ENCODE measurements at places on chromosomes 12 and 14. TPM values are rescaled to one million over a fixed set of nuclear protein-coding genes. Genes with fewer than 3 reads are reported as not detected.
A peak's percentile ranks its signal among the peaks of the same experiment; 100 is the strongest.

- no peaks in the 10 kb centered on the region for H3K4me1 ChIP-seq
- H3K27me3 ChIP-seq = no peaks in the 10 kb centered on the region
- no peak overlapping the region for H3K4me3 ChIP-seq
- no peak for DNase-seq
- no peaks in the 10 kb centered on the region for H3K36me3 ChIP-seq
Observed at GRCh38 chr12:60977966-60978365, 1282.2 kb upstream of the USP15 start.

The FAIM2 gene
- 0.60 TPM for total RNA-seq

DNA sequence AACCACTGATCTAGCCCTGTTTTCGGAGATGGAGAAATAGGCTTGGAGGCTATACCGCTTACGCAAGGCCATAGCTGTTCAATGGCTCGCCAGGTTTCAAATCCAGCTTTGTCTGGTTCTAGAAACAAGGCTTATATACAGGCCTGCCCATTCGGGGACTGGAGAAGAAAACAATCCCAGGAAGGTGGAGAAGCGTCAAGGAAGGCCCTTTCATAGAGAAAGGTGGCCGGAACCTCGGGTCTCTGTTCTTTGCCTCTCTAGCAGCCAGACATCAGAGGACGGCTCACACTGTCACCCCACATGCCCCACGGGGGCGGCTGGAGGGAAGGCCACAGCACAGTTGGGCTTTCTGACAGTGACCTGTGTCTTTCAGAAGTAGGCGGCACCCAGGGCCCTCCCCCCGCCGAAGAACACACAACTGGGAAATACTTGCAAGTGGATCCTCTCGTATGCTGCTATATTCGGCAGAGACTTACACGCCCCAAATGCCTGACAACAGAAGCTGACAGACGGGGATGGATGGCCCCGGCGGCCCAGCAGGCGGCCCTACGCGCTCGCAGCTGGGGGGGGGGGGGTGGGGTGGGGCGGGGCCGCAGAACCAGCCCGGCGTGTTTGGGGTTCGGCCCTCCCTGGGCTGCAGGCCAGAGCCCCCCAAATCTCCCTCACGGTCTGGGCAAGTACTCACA, 4.5 kb upstream of the SETD1B start:
- peak; percentile 58 for DNase-seq
- peaks cover 20% of the 10 kb centered on the region for H3K36me3 ChIP-seq
- H3K4me3 ChIP-seq = peak overlapping the region; percentile 86

The ITPR2 gene
- total RNA-seq = 27.3 TPM

GRCh38 chr12:127731657-127732056, 535.3 kb upstream of the TMEM132C start:
- no peaks in the 10 kb centered on the region for H3K27me3 ChIP-seq
- H3K4me3 ChIP-seq = no peak overlapping the region
- no peak overlapping the region for H3K27ac ChIP-seq
- H3K4me1 ChIP-seq = no peaks in the 10 kb centered on the region

DNA sequence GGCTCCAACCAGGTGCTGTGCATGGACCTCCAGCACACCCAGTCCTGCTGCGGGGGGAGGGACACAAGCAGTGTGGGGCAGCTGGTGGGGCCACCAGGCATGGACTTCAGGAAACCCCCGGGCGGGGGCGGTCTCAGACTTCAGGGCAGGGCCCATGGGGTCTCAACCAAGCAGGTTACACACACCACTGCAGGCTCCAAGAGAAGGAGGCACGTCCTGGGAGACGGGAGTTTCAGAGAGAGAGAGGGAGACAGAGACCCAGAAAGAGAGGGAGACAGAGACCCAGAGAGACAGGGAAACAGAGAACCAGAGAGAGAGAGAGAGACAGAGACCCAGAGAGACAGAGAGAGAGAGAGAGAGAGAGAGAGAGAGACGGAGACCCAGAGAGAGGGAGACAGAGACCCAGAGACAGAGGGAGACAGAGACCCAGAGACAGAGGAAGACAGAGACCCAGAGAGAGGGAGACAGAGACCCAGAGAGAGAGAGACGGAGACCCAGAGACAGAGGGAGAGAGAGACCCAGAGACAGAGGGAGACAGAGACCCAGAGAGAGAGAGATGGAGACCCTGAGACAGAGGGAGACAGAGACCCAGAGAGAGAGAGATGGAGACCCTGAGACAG, 128.9 kb downstream of the NCOR2 start:
- peaks cover 13% of the 10 kb centered on the region for H3K36me3 ChIP-seq
- H3K27me3 ChIP-seq = no peaks in the 10 kb centered on the region
- no peaks in the 10 kb centered on the region for H3K4me1 ChIP-seq

The TAS2R13 gene
- 0.12 TPM for total RNA-seq

- peaks cover 25% of the 10 kb centered on the region for H3K27me3 ChIP-seq
- H3K27ac ChIP-seq = no peak within 1 kb of the TSS
- no peak for DNase-seq
- no peaks in the 10 kb centered on the region for H3K36me3 ChIP-seq
- no peak within 1 kb of the TSS for H3K4me3 ChIP-seq
Observed at GRCh38 chr14:104085032-104085888, at the start of gene ASPG. TSS of gene ASPG (plus strand) at chr14:104085700. CDS start at chr14:104085771, 71 bp downstream.

The CCDC197 gene
- total RNA-seq = not detected

- no peak overlapping the region for H3K4me3 ChIP-seq
- DNase-seq = no peak
- peaks cover 12% of the 10 kb centered on the region for H3K4me1 ChIP-seq
- H3K27me3 ChIP-seq = peaks cover 4% of the 10 kb centered on the region
Observed at GRCh38 chr12:1917172-1918070, 1.0 kb downstream of the CACNA2D4 start.

The POTEG gene
- not detected for total RNA-seq

GRCh38 chr14:79332504-79333197, 878.7 kb downstream of the DIO2 start:
- DNase-seq = no peak
- H3K27me3 ChIP-seq = peaks cover 2% of the 10 kb centered on the region
- H3K4me3 ChIP-seq = no peak overlapping the region
- H3K27ac ChIP-seq = no peak overlapping the region
- H3K36me3 ChIP-seq = no peaks in the 10 kb centered on the region

- no peaks in the 10 kb centered on the region for H3K36me3 ChIP-seq
- DNase-seq = no peak
- H3K4me3 ChIP-seq = no peak overlapping the region
- peaks cover 28% of the 10 kb centered on the region for H3K4me1 ChIP-seq
Observed at GRCh38 chr14:106087837-106088236, 561.5 kb downstream of the TMEM121 start.

DNA sequence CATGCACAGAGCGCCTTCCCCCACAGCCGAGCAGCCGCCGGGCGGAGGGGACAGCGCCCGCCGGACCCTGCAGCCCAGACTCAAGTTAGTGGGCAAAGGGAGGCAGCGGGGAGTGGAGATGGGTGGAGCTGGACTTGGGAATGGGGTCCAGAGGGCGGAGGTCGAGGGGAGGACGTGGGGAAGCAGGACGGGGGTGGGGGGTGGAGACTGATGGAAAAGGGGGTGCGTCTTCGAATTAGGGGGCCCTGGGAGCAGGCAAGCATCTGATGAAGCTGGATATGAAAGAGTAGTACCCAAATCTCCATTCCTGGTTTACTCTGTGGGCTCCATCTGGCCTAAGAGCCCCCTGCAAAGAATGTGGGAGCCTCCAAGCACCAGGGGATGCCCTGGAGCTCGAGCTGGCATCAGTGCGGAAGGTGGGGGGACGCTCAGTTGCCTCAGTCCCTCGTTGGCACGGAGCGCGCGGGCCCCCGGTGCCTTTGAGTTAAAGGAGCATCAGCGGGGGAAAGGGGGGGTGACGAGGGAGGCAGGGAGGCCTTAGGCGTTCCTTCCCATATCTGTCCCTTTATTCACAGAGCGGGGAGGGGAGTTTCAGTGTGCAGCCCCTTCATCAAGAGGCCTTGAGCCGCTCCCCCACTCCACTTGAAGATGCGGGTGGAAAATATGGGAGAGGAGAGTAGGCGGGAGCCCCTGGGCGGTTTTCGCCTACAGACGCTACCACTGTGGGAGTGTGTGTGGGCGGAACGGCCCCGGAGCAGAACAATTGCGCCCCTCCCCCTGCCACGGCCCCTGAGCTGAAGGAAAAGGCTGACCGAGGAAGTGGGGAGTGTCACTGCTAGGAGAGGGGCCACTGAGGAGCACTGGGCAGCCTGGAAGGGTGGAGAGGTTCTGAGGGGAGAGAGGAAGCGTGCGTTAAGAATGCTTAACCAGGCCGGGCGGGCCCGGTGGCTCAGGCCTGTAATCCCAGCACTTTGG, 644 bp downstream of the NAB2 start:
- peaks cover 42% of the 10 kb centered on the region for H3K36me3 ChIP-seq
- peak overlapping the region; percentile 97 for H3K4me3 ChIP-seq
- peak overlapping the region; percentile 87 for H3K27ac ChIP-seq
- DNase-seq = peak; percentile 70
- peaks cover 58% of the 10 kb centered on the region for H3K4me1 ChIP-seq

The EFCAB11 gene
- total RNA-seq = 8.3 TPM

The SELPLG gene
- total RNA-seq = 23.0 TPM

The MMP19 gene
- total RNA-seq = not detected

GRCh38 chr14:92341791-92342190, 18.8 kb downstream of the SLC24A4 start:
- H3K4me3 ChIP-seq = no peak overlapping the region
- peaks cover 28% of the 10 kb centered on the region for H3K4me1 ChIP-seq
- H3K27me3 ChIP-seq = peaks cover 45% of the 10 kb centered on the region

DNA sequence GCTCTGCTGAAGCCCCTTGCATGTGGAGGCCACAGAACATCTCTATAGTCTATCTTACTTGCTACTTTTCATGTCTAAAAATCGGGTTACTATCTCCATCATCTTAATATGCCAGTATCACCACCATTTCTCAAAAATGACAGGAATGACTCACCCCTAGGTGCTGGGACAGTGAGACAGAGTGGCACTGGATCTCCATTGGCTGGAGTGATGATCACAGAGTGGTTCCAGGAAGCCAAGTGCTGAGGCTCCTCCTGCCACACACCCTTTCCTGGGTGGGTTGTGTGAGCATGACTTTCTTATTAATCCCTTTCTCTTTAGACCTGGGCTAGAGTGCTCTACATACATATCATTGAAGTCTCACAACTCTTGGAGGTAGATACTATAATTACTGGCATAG, 3.3 kb upstream of the ASCL1 start:
- no peaks in the 10 kb centered on the region for H3K36me3 ChIP-seq
- DNase-seq = no peak
- no peak overlapping the region for H3K4me3 ChIP-seq

DNA sequence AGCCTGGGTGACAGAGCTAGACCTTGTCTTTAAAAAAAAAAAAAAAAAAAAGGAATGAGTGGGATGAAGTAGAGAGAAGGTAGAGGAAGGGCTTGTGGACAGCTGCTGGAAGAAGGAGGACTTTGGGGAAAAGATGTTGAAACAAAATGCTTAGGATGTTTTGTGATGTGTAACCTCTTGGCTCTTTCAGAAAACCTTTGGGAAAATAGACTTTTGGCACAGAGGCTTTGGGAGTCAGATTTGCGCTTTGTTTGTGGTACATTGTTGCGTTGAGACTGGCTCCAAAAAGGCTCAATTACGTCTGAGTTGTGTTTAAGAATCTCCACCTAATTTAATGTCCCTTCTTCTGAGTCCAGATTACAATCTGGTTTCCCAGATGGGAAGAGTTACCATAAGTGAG, 32.9 kb upstream of the SPTLC2 start:
- no peaks in the 10 kb centered on the region for H3K36me3 ChIP-seq
- H3K27me3 ChIP-seq = no peaks in the 10 kb centered on the region
- H3K4me3 ChIP-seq = no peak overlapping the region
- no peaks in the 10 kb centered on the region for H3K4me1 ChIP-seq
- no peak overlapping the region for H3K27ac ChIP-seq

DNA sequence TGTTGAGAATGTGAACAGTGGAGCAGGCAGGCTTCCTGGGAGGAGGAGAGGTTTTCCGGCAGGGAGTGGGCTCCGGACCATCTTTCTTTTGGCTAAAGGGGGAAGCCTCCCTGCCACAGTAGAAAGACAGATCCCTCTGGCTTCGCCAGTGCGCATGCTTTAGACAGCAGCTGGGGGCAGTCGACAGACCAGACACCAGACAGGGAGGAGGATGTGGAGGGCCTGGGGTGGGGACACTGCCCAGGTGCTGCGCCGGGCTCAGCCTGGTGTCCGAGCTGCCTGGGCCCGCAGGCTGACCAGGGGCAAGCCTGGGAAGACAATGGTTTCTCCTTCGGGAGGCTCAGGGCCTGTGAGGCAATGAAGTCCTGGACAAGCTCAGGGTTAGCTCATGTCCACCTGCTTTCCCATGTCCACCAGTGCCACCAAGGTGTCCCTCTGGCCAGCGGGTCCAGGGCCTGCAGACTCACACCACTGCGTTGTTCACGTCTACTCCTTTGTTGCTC, 67.3 kb downstream of the PRIMA1 start:
- H3K27ac ChIP-seq = no peak overlapping the region
- H3K4me3 ChIP-seq = no peak overlapping the region
- H3K27me3 ChIP-seq = no peaks in the 10 kb centered on the region
- no peak for DNase-seq
- H3K36me3 ChIP-seq = no peaks in the 10 kb centered on the region
- no peaks in the 10 kb centered on the region for H3K4me1 ChIP-seq

- H3K27me3 ChIP-seq = no peaks in the 10 kb centered on the region
- peaks cover 29% of the 10 kb centered on the region for H3K36me3 ChIP-seq
- no peak overlapping the region for H3K4me3 ChIP-seq
- no peak for DNase-seq
- no peak overlapping the region for H3K27ac ChIP-seq
- H3K4me1 ChIP-seq = peaks cover under 1% of the 10 kb centered on the region
Observed at GRCh38 chr12:95253386-95253785, 35.8 kb downstream of the VEZT start.

The DHRS1 gene
- total RNA-seq = 7.4 TPM

DNA sequence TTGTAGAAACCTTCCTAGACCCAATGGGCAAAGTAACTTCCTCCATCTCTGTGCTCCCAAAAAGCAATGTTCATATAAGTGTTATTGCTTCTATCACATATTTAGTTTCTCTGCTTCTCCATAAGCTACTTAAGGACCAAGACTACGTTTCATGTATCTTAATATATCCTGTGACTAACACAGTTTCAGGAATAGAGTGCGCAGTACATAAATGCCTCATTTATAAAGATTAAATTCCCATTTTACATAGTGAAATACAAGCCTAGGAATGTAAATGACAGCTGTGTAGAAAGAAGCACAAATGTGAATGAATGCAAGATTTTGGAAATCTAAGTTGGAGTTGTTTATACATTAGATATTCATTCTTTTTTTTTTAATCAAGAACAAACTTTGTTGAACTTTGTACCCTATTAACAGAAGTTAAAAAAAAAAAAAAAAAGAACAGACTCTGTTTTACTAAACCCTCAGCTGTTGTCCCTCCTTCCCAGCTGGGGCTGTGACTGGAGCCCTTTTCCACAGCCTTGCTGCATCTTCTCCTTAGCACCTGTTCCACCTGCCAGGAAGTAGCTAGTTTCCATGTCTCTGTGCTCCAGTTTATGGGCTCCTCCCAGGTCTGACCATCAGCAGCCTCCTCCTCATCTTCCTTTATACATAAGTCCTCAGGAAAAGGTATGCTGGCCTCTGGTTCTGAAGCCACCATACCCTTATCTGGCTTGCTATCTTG, 7.0 kb upstream of the METTL17 start:
- no peak overlapping the region for H3K27ac ChIP-seq
- H3K36me3 ChIP-seq = no peaks in the 10 kb centered on the region
- no peak for DNase-seq
- H3K27me3 ChIP-seq = peaks cover 10% of the 10 kb centered on the region
- H3K4me1 ChIP-seq = no peaks in the 10 kb centered on the region

The ELK3 gene
- 10.9 TPM for total RNA-seq

- DNase-seq = no peak
- H3K4me3 ChIP-seq = no peak overlapping the region
- no peaks in the 10 kb centered on the region for H3K36me3 ChIP-seq
- H3K27ac ChIP-seq = no peak overlapping the region
Observed at GRCh38 chr14:57851354-57851753, 14.5 kb downstream of the SLC35F4 start.

The RPL10L gene
- total RNA-seq = not detected
